ENCODE measurements at places on chromosomes 6 and 20.

DNA sequence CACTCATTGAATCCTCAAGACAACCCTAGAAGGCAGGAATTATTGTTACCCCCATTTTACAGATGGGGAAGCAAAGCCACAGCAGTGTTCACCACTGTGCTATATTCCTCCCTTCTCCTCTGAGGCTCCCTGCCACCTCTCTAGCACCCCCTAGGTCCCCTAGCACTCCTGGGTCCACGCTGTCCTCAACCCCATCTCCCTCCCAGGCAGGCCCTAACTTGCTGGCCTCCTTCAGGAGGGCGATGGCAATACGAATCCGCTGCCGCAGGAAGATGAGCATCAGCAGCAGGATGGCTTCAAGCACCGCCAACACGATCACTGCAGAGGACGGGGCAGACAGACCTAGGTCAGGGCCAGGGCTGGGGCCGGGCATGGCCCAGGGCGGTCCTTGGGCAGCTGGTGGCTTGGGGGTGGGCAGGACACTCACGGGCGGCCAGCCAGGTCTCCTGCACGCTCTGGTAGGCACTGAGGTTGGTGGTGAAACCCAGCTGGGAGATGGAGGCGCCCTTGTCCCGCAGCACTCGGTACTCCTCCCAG, 7.8 kb upstream of the NEU1 start:
- DNase-seq = no peak

DNA sequence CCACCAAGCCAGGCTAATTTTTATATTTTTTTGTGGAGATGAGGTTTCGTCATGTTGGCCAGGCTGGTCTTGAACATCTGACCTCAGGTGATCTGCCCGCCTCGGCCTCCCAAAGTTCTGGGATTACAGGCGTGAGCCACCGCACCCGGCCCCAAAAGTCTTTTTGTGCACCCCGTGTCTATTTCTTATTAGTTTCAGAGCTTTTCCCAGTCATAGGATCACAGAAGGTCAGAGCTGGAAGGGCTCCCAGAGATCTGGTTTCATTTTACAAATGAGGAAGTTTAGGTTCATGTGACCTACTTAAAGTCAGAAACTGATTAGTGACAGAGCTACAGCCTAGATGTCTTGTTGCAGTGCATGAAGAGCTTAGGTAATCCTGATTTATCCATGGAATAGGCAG, 1.6 kb upstream of the OGFRL1 start:
- peak; percentile 14 for DNase-seq

GRCh38 chr6:14241255-14242070, 123.9 kb downstream of the CD83 start:
- DNase-seq = no peak

GRCh38 chr6:37732688-37733087, 35.0 kb upstream of the MDGA1 start:
- DNase-seq = no peak

Data from NCI-H526 (cell line).